ENCODE measurements at places on chromosomes 6 and 20. TPM values are rescaled to one million over a fixed set of nuclear protein-coding genes. Genes with fewer than 3 reads are reported as not detected.

- no peaks in the 10 kb centered on the region for H3K27me3 ChIP-seq
- no peak overlapping the region for H3K27ac ChIP-seq
- no peaks in the 10 kb centered on the region for H3K36me3 ChIP-seq
- DNase-seq: no peak
- no peak overlapping the region for H3K4me3 ChIP-seq
Measured at GRCh38 chr20:16476032-16476431, 97.2 kb downstream of the KIF16B start.

Gene CDK5RAP1
- total RNA-seq: 23.4 TPM

DNA sequence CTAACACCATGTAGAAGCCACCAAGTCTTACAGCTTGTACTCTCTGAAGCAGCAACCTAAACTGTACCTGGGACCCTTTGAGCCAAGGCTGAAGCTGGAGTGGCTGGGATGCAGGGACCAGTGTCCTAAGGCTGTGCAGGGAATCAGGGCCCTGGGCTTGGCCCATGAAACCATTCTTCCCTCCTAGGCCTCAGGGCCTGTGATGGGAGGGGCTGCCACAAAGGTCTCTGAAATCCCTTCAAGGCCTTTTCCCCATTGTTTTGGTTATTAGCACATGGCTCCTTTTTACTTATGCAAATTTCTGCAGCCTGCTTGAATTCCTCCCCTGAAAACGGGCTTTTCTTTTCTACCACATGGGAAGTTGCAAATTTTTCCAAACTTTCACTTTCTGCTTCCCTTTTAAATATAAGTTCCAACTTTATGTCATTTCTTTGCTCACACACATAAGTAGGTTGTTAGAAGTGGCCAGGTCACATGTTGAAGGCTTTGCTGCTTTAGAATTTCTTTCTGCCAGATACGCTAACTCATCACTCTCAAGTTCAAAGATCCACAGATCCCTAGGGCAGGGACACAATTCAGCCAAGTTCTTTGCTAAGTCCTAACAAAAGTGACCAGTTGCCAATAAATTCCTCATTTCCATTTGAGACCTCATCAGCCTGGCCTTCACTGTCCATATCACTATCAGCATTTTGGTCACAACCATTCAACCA lies 28.2 kb upstream of the ATXN1 start:
- no peaks in the 10 kb centered on the region for H3K27me3 ChIP-seq
- H3K4me3 ChIP-seq: no peak overlapping the region
- no peaks in the 10 kb centered on the region for H3K36me3 ChIP-seq

Gene ANGPT4
- total RNA-seq: 0.33 TPM

Gene TTBK1
- 0.12 TPM for total RNA-seq

GRCh38 chr20:21437248-21437647 lies 39.9 kb upstream of the NKX2-4 start:
- no peaks in the 10 kb centered on the region for H3K4me1 ChIP-seq
- H3K27ac ChIP-seq: no peak overlapping the region
- no peaks in the 10 kb centered on the region for H3K27me3 ChIP-seq
- no peak for DNase-seq

GRCh38 chr6:53347921-53348370 lies 804 bp downstream of the ELOVL5 start:
- peak; percentile 85 for DNase-seq
- peak overlapping the region; percentile 88 for H3K4me3 ChIP-seq
- peak overlapping the region; percentile 94 for H3K27ac ChIP-seq
- no peaks in the 10 kb centered on the region for H3K27me3 ChIP-seq
- H3K4me1 ChIP-seq: no peaks in the 10 kb centered on the region

DNA sequence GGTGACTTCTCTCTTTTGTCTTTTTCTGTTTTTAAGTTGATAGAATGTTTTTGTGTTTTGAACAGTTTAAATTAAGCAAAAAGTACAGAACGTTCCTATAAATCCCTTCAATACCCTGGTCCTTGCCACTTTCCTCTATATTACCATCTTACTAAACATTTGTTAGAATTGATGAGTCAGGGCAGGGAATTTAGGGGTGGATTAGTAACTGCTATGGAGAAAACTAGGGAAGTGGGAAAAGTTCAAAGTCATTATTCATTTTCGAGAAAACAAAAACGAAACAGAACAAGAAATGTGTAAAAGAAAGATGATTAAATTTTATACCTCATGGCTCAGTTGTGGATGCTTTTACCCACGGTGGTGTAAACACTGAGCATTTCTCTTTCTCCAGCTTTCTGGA lies 240.4 kb upstream of the SULF2 start:
- no peaks in the 10 kb centered on the region for H3K36me3 ChIP-seq
- H3K27ac ChIP-seq: no peak overlapping the region
- H3K27me3 ChIP-seq: no peaks in the 10 kb centered on the region
- no peaks in the 10 kb centered on the region for H3K4me1 ChIP-seq

GRCh38 chr6:134058622-134059366 lies 6.4 kb upstream of the SLC2A12 start:
- H3K27ac ChIP-seq: peak overlapping the region; percentile 95
- H3K4me1 ChIP-seq: peaks cover 18% of the 10 kb centered on the region
- no peaks in the 10 kb centered on the region for H3K36me3 ChIP-seq
- H3K4me3 ChIP-seq: no peak overlapping the region

GRCh38 chr6:2186516-2186915 lies 58.9 kb downstream of the GMDS start:
- H3K4me3 ChIP-seq: no peak overlapping the region
- H3K36me3 ChIP-seq: no peaks in the 10 kb centered on the region
- H3K27me3 ChIP-seq: no peaks in the 10 kb centered on the region
- no peaks in the 10 kb centered on the region for H3K4me1 ChIP-seq

Gene HSPA1L
- total RNA-seq: 1.9 TPM

DNA sequence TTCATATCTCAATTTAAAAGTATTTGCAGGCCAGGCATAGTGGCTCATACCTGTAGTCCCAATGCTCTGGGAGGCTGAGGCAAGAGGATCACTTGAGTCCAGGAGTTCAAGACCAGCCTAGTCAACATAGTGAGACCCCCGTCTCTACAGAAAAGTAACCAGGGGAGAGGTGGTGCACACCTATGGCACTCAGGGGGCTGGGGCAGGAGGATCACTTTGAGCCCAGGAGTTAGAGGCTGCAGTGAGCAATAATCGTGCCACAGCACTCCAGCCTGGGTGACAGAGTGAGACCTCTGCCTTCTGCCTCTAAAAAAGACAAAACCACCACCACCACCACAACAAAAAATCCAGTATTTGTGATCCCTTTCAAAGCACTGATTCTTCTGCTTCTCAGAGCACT lies 185.5 kb upstream of the QKI start:
- no peaks in the 10 kb centered on the region for H3K36me3 ChIP-seq
- H3K27me3 ChIP-seq: no peaks in the 10 kb centered on the region
- no peak overlapping the region for H3K4me3 ChIP-seq
- DNase-seq: no peak

DNA sequence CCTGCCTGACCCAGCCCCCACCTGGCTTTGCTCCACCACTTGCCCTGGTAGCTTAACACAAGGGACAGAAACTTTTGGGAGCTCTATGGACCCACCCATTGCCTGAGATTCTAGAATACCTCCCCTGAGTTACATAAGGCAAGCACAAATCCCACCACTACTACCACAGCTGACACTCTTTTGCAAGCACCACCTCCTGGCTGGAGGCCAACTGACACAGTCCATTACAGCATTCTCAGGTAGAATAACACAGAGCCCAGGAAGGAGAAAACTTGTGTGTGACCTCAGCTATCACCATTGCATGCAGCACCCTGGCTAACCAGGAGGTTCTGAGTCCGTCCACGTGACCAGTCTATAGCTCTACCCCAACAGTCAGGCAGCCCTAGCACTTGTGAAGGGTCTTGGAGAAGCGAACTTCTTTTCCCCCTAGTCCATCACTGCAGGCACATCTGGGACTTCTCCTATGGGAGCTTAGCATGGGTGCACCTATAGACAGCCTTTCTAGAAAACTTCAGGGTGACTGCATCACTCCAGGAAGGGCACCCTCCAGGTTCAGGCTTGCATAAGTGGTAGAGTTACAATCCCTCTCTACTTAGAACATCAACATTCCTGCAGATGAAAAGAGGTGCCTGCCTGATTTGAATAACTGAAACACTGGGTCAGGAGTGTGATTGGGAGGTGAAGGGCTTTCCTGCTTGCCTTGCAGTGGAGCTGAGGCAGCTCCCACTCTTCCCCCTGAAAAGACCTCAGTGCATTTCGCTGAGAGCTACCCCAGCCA lies 30.1 kb downstream of the CITED2 start:
- H3K4me1 ChIP-seq: no peaks in the 10 kb centered on the region
- no peak overlapping the region for H3K4me3 ChIP-seq
- H3K27me3 ChIP-seq: no peaks in the 10 kb centered on the region
- H3K36me3 ChIP-seq: no peaks in the 10 kb centered on the region
- H3K27ac ChIP-seq: no peak overlapping the region

Gene TRDN
- total RNA-seq: 0.23 TPM

GRCh38 chr6:35238843-35239289 lies 20.7 kb upstream of the ZNF76 start:
- no peak overlapping the region for H3K4me3 ChIP-seq
- no peaks in the 10 kb centered on the region for H3K27me3 ChIP-seq
- H3K4me1 ChIP-seq: no peaks in the 10 kb centered on the region

- H3K4me1 ChIP-seq: no peaks in the 10 kb centered on the region
- H3K36me3 ChIP-seq: peaks cover 4% of the 10 kb centered on the region
- no peak for DNase-seq
- H3K4me3 ChIP-seq: no peak overlapping the region
- no peaks in the 10 kb centered on the region for H3K27me3 ChIP-seq
Measured at GRCh38 chr6:30670760-30671527, 1.9 kb downstream of the DHX16 start.

DNA sequence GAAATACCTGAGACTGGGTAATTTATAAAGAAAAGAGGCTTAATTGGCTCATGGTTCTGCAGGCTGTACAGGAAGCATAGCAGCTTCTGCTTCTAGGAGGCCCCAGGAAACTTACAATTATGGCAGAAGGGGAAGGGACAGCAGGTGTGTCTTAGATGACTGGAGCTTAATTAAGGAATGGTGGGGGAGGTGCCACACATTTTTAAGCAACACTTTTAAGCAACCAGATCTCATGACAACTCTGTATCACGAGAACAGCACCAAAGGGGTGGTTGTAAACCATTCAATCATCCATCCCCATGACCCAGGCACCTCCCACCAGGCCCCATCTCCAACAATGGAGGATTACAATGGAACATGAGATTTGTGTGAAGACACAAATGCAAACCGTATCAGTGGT lies 26.9 kb downstream of the FIG4 start:
- H3K27me3 ChIP-seq: no peaks in the 10 kb centered on the region
- no peaks in the 10 kb centered on the region for H3K36me3 ChIP-seq
- no peaks in the 10 kb centered on the region for H3K4me1 ChIP-seq
- DNase-seq: no peak
- no peak overlapping the region for H3K4me3 ChIP-seq

DNA sequence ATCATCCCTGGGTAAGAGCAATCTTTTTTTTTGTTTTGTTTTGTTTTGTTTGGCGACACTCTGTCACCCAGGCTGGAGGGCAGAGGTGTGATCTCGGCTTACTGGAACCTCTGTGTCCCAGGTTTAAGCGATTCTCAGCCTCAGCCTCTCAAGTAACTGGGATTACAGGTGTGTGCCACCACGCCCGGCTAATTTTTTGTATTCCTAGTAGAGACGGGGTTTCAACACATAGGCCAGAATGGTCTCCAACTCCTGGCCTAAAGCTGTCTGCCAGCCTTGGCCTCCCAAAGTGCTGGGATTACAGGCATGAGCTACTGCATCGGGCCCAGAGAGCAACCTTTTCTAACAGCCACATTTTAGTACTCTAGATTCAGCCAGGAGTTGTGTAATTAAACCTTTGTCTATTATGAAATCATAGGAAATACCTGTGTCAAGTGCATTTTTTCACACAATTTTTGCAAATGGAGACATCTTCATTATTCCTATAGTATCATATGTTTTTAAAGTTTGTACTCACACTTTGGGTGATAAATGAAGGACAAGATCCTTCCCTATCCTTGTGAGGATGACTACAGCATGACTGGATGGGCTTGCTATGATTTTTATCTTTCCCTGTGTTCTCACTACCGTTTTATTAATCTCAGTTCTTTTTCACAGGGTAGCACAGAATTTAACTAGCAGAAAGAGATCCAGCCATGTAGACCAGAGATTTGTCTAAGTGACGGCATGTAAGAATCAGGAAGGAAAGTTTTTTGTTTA lies 82.6 kb downstream of the OR2B2 start:
- H3K4me1 ChIP-seq: no peaks in the 10 kb centered on the region
- H3K27ac ChIP-seq: no peak overlapping the region
- no peaks in the 10 kb centered on the region for H3K36me3 ChIP-seq
- no peak overlapping the region for H3K4me3 ChIP-seq

Gene NKX2-2
- not detected for total RNA-seq

Data from aorta (tissue), 5 donors.